ENCODE measurements at places on chromosomes 2 and 18.

- DNase-seq = no peak
Observed at GRCh38 chr18:11027862-11028261, 121.5 kb downstream of the PIEZO2 start.

GRCh38 chr2:241951920-241952319 lies 82.4 kb downstream of the RTP5 start:
- no peak for DNase-seq

- no peak for DNase-seq
Observed at GRCh38 chr18:29912351-29912750, 1130.2 kb downstream of the DSC3 start.

- no peak for DNase-seq
Observed at GRCh38 chr2:222819722-222820333, 41.0 kb upstream of the ACSL3 start.

GRCh38 chr2:216233281-216233995 lies 124.3 kb downstream of the XRCC5 start:
- DNase-seq = no peak

All from hematopoietic multipotent progenitor cell treated with erythropoietin and hydrocortisone succinate and interleukin-3 and kit ligand, for 8 days (in vitro differentiated cells).